ENCODE measurements at places on chromosomes 13 and 19.

DNA sequence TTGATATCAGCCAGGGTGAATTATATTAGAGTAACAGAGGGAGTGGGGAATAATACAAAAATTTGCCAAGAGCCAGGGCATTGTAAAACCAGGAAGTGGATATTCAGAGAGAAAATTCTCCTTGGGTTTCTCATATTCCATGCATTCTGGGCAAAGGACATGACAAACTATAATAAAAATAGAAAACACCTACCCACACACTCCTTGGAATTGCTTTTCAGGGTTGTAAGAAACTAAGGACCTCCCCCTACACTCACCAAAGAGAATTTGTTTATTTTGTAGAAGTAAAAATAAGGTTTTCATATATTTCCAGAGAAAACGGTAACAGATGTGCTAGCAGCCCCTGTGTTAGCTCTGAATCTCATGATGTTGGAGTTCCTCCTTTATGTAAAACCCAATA is 649.6 kb downstream of the SLITRK1 start:
- no peaks in the 10 kb centered on the region for H3K4me1 ChIP-seq
- DNase-seq, result no peak
- H3K36me3 ChIP-seq, result no peaks in the 10 kb centered on the region
- H3K27me3 ChIP-seq, result no peaks in the 10 kb centered on the region
- no peak overlapping the region for H3K27ac ChIP-seq

DNA sequence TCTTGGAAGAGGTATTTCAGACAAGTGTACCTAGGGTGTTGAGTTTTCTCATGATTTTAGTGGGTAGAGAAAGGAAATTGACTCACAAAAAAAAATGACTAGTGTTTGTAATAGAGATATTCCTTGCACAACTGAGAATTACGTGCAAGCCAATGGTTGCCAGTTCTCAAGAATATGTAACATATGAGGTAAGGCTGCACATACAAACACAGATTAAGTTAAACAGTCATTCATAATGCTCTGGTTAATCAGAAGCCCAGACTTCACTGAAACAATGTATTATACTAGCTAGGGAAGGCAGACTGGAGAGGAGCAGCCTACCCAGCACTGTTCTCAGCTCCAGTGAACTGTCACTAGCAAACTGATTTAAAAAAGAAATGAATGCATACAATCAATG is 418.3 kb downstream of the DIAPH3 start:
- H3K36me3 ChIP-seq, result no peaks in the 10 kb centered on the region
- no peak overlapping the region for H3K4me3 ChIP-seq
- peaks cover 34% of the 10 kb centered on the region for H3K4me1 ChIP-seq

GRCh38 chr19:7869910-7870511 is 4.2 kb downstream of the PRR36 start:
- DNase-seq, result peak; percentile 93
- peak overlapping the region; percentile 78 for H3K27ac ChIP-seq
- no peaks in the 10 kb centered on the region for H3K36me3 ChIP-seq
- no peaks in the 10 kb centered on the region for H3K27me3 ChIP-seq

DNA sequence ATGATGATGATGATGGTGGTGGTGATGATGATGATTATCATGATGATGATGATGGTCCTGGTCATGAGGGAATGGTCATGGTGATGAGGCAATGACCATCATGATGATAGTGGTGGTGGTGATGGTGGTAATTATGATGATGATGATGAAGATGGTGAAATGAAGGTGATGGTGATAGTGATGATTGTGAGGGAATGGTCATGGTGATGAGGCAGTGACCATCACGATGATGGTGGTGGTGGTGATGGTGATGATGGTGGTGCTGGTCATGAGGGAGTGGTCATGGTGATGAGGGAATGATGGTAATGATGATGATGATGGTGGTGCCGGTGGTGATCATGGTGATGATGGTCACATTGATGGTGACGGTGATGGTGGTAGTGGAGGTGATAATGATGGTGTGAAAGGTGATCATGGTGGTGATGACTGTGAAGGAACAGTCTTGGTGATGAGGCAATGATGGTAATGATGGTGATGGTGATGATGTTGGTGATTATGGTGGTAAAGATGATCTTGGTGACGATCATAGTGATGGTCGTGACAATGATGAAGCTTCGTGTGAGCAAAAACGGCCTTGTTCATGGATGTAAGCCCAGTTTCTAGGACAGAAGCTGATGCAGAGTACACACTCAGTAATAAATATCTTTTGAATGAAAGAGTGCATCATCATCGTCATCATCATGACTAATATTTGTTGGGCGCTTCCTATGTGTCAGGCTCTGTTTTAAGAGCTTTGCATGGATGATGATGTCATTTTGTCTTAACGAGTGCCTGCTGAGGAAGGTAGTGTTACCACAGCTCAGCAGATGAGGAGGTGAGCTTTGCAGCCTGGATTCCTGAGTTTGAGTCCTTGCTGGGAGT is 17.3 kb downstream of the SBK2 start:
- H3K27me3 ChIP-seq, result no peaks in the 10 kb centered on the region
- H3K4me3 ChIP-seq, result no peak overlapping the region
- DNase-seq, result peak; percentile 27
- H3K36me3 ChIP-seq, result no peaks in the 10 kb centered on the region
- no peaks in the 10 kb centered on the region for H3K4me1 ChIP-seq

GRCh38 chr19:10510301-10510802 is 6.9 kb downstream of the S1PR5 start:
- no peaks in the 10 kb centered on the region for H3K36me3 ChIP-seq
- no peak overlapping the region for H3K27ac ChIP-seq
- H3K27me3 ChIP-seq, result peaks cover 30% of the 10 kb centered on the region
- H3K4me3 ChIP-seq, result no peak overlapping the region

GRCh38 chr13:78662467-78662866 is 3.5 kb upstream of the OBI1 start:
- H3K4me1 ChIP-seq, result peaks cover 1% of the 10 kb centered on the region
- no peaks in the 10 kb centered on the region for H3K36me3 ChIP-seq
- H3K4me3 ChIP-seq, result no peak overlapping the region

DNA sequence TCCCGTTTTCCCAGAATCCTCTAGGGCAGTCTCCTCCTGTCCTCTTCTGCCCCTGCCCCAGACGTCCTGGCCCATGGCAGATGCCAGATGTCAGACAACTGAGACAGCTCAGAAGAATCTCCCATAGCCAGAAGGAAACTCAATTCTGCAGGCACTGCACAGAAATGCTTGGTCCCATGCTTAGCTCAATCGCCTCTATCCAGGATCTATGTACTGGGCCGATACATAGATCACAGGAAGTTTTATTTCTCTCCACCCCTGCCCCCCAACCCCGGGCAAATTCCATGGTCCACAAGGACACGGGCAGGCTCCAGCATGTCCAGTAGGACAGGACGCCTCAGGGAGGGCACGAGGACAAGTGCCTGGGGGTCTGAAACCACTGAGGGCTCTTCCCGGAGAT is 4.8 kb downstream of the MBD3 start:
- H3K36me3 ChIP-seq, result peaks cover 20% of the 10 kb centered on the region
- DNase-seq, result no peak
- no peaks in the 10 kb centered on the region for H3K27me3 ChIP-seq
- peak overlapping the region; percentile 42 for H3K27ac ChIP-seq

DNA sequence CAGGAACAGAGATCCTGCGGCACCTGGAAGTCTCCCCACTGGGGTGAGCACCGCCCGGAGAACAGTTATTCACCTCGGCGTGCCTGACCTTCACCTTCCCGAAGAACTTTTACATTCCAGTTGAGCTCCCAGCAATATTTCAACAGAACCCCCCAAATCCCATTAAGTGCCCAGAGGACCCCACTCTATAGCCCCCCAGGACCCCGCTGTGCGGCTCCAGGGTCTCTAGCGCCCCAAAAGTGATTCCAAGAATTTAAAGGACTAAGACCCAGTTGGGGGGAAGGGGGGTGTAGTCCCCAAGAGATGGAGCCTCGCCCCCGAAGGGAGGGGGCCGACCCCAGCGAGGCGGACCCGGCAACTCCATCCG is 480 bp downstream of the GPR108 start:
- peaks cover 34% of the 10 kb centered on the region for H3K4me1 ChIP-seq
- no peaks in the 10 kb centered on the region for H3K36me3 ChIP-seq
- H3K27ac ChIP-seq, result peak overlapping the region; percentile 98
- H3K27me3 ChIP-seq, result no peaks in the 10 kb centered on the region
- no peak for DNase-seq

- DNase-seq, result peak; percentile 93
- peak overlapping the region; percentile 46 for H3K4me3 ChIP-seq
- no peaks in the 10 kb centered on the region for H3K27me3 ChIP-seq
- peaks cover 26% of the 10 kb centered on the region for H3K4me1 ChIP-seq
Measured at GRCh38 chr19:10424011-10424637, 3.8 kb downstream of the PDE4A start.

GRCh38 chr13:111219950-111220349 is 100.5 kb upstream of the TEX29 start:
- H3K4me1 ChIP-seq, result no peaks in the 10 kb centered on the region
- DNase-seq, result no peak
- H3K27ac ChIP-seq, result no peak overlapping the region
- no peaks in the 10 kb centered on the region for H3K27me3 ChIP-seq

DNA sequence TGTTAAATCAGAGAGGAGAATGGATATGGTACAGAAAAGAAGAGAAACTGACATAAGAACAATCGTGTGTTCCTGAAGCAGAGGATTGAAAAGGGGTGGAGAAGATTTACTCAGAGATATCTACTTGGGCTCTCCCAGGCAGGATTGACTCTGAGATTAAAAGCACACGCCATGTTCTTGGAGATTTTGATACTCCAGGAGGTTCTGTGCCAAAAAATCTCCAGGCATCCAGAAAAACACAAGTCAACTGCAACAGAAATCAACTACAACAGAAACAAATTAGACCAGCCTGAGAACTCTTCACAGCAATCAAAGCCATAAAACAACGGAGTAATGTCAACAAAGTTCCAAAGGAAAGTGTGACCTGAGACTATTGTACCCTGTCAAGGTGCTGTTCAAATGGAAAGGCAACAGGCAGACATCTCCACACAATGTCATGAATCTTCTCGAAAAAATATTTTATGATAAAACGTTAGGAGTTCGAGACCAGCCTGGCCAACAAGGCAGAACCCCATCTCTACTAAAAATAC is 104.2 kb downstream of the UBL3 start:
- no peaks in the 10 kb centered on the region for H3K36me3 ChIP-seq
- no peak for DNase-seq
- H3K27ac ChIP-seq, result no peak overlapping the region

- DNase-seq, result peak; percentile 39
- peaks cover 28% of the 10 kb centered on the region for H3K36me3 ChIP-seq
- peaks cover 16% of the 10 kb centered on the region for H3K4me1 ChIP-seq
Measured at GRCh38 chr19:50793558-50794065, 3.4 kb downstream of the ACP4 start.

DNA sequence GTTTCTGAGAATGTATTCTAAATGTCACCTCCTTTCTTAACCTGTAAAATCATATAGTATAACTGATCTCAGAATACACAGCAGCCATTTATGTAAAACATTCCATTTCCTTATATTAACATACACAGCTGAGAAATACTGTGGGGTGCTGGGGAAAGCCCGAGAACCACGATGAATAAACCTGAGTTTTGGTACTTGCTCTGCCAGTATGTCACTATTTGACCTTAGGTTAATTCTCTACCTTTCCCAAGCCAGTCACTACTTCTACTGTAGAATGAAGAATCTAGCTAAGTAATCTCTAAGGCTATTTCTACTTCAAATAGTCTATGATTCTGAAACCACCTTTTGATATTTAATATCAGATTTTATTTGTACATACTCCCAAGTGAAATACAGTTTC is 173.7 kb downstream of the TBC1D4 start:
- H3K36me3 ChIP-seq, result no peaks in the 10 kb centered on the region
- no peak for DNase-seq
- peaks cover 2% of the 10 kb centered on the region for H3K4me1 ChIP-seq
- H3K27ac ChIP-seq, result no peak overlapping the region
- H3K27me3 ChIP-seq, result no peaks in the 10 kb centered on the region
- no peak overlapping the region for H3K4me3 ChIP-seq

- no peak for DNase-seq
- no peaks in the 10 kb centered on the region for H3K4me1 ChIP-seq
- no peaks in the 10 kb centered on the region for H3K27me3 ChIP-seq
- no peaks in the 10 kb centered on the region for H3K36me3 ChIP-seq
- H3K4me3 ChIP-seq, result no peak overlapping the region
Measured at GRCh38 chr13:32548837-32549236, 10.2 kb upstream of the N4BP2L2 start.

- H3K27me3 ChIP-seq, result peaks cover 94% of the 10 kb centered on the region
- H3K36me3 ChIP-seq, result no peaks in the 10 kb centered on the region
Measured at GRCh38 chr19:35509018-35509652, 4.3 kb downstream of the DMKN start.

- peak; percentile 87 for DNase-seq
- no peaks in the 10 kb centered on the region for H3K36me3 ChIP-seq
- H3K27ac ChIP-seq, result no peak overlapping the region
- no peak overlapping the region for H3K4me3 ChIP-seq
- no peaks in the 10 kb centered on the region for H3K27me3 ChIP-seq
Measured at GRCh38 chr19:47296036-47296435, 13.6 kb upstream of the C5AR1 start.

DNA sequence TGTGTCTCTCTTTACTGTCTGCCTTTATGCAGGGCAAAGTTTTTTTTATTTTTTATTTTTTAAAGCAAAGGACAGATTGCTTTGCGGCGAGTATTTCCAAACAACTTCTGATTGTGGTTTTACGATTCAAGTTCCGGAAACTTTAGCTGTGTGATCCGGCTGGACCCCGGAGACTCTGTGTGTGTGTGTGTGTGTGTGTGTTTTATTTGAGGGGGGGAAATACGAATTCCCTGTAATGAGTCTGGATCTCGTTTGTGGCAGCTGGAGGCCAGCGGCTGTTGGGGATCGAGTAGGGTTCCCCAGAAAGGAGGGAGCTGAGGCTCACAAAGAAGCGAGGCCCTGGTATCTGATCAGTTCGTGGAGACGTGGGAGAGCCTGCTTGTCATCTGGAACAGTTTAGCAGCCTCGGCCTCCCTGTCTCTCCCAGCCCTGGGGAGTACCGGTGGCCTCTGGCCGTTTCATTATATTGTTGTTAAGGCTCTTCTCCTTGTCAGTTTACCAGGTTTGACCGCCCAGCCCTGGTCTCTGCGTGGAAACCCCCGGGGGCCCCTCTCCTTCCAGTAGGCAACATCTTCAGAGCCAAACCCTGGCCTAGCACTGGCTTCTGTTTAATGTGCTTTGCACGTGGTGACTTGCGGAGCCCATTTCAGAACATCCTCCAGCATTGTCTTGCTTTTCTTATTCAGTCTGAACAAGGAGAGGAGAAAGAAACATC is 1.3 kb downstream of the FARP1 start:
- peak; percentile 58 for DNase-seq
- peaks cover 36% of the 10 kb centered on the region for H3K4me1 ChIP-seq
- peak overlapping the region; percentile 85 for H3K4me3 ChIP-seq
- H3K27ac ChIP-seq, result peak overlapping the region; percentile 82
- no peaks in the 10 kb centered on the region for H3K36me3 ChIP-seq
